Airway epithelial cell (primary cell): ENCODE measurements at places on chromosomes 1 and 21. TPM values are rescaled to one million over a fixed set of nuclear protein-coding genes. Genes with fewer than 3 reads are reported as not detected.

RGS1 gene
- total RNA-seq, result not detected in 2 replicates

TNFRSF4 gene
- not detected in 2 replicates for total RNA-seq

RGS16 gene
- 0.74 and 1.2 TPM in 2 replicates for total RNA-seq

TEDDM1 gene
- not detected in 2 replicates for total RNA-seq

SPATC1L gene
- total RNA-seq, result 21.8 and 22.1 TPM in 2 replicates

GREM2 gene
- total RNA-seq, result not detected in 2 replicates
